ENCODE measurements at places on chromosomes 1 and 21. TPM values are rescaled to one million over a fixed set of nuclear protein-coding genes. Genes with fewer than 3 reads are reported as not detected.

DNA sequence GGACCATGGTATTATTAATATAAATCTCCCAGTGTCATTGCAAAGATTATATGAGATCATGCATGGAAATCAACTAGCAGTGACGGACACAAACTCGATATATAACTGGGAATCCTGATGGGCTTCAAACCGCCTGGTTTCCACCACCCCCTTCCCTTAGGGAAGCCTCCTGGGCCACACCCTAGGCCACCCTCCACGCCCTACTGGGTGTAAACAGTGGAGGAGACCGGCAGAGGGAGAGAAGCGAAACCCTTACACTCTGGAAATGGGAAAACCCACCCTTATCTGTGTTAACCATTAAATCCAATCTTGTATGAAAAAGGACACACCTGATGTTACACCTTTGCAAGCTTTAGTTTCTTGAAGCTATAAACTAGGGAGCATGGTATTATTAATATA, 595 bp upstream of the ZNHIT6 start:
- no peak for DNase-seq

FALEC gene
- not detected for total RNA-seq

GRCh38 chr1:2419416-2419815, 7.1 kb upstream of the PEX10 start:
- DNase-seq = no peak

SLAMF1 gene
- 118 TPM for total RNA-seq

DNTTIP2 gene
- total RNA-seq = 90.8 TPM
